Activated CD4-positive, alpha-beta T cell treated with anti-CD3 and anti-CD28 coated beads, Interleukin-2, Interleukin-6, amounts not matched to agents 100 ng/mL and 50 ng/mL, durations not matched to agents 16 hours and 8 hours (primary cell): ENCODE measurements at places on chromosomes 11 and 22.

DNA sequence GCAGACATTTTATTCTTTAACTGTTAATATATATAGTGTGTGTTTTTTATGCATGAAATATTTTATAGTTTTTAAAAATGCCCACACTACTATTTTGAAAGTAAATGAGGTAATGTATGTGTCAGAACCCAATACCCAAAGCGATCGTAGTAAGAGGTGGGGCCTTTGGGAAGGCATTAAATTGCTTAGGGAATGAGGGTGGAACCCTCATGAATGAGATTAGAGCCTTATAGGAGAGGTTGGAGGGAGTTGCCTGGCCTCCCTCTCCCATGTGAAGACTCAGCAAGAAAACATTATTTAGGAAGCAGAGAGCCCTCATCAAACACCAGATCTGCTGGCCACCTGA is 11.1 kb downstream of the KLHL35 start:
- no peak for DNase-seq

DNA sequence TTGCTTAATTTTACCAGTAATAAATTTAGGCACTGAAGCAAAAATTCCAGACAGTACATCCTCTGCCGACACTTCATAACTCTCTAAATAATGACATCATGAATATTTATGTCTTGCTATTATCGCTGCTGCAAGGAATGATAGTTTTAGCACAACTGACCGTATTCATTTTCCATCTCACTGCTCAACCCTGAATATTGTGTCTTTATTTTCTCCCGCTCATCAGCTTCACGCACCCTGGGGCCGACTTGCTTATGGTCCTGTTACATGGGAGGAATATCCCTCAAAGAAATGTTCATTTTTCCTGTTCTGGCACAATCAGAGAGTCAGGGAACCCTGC is 33.3 kb downstream of the SLN start:
- no peak for DNase-seq

DNA sequence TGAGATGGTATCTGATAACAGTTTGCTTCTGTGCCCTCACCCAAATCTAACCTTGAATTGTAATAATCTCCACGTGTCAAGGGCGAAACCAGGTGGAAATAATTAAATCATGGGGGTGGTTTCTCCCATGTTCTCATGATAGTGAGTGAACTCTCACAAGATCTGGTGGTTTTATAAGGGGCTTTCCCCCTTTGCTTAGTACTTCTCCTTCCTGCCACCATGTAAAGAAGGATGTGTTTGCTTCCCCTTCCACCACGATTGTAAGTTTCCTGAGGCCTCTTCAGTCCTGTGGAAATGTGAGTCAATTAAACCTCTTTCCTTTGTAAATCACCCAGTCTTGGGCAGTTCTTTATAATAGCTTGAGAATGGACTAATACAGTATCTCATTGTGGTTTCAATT is 8.5 kb upstream of the OVCH2 start:
- DNase-seq: no peak

GRCh38 chr11:130634961-130635473 is 186.6 kb downstream of the ADAMTS15 start:
- DNase-seq: peak; percentile 74

DNA sequence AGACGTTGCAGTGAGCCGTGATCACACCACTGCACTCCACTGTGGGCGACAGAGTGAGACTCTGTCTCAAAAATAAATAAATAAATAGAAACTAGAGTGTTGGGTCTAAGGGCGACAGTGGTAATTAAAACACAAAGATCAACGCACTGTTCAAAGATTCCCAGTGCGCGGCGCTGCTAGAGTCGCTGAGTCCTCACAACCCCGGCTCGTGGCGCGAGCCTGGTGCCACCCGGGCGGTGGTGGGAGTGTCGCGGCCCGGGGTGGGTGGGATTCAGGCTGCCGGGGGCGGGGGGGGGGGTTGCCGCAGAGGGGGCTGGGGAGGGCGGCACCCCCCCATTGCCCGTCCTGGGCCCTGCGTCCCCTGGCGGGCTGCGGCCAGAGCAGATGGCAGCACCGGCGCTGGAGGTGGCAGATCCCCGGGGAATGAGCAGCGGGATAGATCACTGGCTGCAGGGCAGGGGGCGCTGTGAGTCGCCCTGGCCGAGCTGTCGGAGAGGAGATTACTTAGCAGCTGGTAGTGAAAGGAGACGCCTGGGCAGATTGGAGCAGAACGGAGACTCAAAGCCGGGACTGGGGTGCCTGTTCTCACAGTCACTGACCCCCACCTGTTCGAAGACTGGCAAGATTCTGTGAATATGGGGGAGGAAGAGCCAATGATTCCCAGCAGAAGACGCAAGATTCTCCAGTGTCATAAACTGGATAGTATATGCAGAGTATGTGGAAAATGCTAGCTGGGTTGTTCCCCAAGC is 30.2 kb upstream of the APOBEC3A start:
- peak; percentile 63 for DNase-seq

- DNase-seq: no peak
These were observed 1.4 kb upstream of the CREB3L1 start for GRCh38 chr11:46275964-46276641.

DNA sequence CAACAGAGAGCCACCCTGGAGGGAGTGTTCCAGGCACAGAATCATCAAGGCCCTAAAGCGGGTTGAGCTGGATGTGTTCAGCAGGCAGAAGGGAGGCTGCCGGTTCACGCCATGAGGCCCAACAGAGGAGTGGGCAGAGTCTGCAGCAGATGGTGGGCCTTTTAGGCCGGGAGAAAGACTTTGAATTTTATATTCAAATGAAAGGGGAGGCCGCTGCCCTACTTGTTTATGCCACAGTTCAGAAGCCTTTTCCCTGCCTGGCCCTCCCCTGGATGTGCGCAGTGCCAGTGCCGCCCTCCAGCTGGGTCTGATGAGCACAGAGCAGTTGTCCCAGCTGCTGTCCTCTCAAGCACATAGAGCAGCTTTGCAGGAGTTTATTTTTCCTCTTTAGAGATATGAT is 46.9 kb upstream of the TTC12 start:
- DNase-seq: no peak

DNA sequence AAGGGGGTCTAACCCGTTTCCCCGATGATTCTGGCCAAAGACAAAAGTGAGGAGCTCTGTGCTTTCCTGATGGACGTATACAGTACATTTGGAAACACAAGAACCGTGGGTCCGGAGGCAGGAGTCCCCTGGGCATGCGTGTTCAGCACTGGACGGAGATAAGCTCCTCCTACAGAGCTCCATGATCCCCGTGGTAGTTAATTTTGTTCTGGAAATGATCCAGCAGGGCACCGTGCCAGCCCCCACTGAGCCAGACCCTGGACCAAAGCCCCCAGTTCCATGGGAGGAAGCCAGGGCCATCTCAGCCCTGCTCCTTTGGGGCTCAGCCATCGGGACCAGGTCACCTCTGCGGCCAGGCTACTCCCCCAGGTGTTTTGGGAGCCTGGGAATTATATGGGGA is 83.3 kb downstream of the TRMU start:
- DNase-seq: no peak

GRCh38 chr22:30870451-30871345 is 97.9 kb downstream of the MORC2 start:
- DNase-seq: no peak

GRCh38 chr11:122724520-122724919 is 69.0 kb downstream of the UBASH3B start:
- DNase-seq: no peak

GRCh38 chr22:32771756-32772155 is 29.7 kb upstream of the TIMP3 start:
- no peak for DNase-seq

DNA sequence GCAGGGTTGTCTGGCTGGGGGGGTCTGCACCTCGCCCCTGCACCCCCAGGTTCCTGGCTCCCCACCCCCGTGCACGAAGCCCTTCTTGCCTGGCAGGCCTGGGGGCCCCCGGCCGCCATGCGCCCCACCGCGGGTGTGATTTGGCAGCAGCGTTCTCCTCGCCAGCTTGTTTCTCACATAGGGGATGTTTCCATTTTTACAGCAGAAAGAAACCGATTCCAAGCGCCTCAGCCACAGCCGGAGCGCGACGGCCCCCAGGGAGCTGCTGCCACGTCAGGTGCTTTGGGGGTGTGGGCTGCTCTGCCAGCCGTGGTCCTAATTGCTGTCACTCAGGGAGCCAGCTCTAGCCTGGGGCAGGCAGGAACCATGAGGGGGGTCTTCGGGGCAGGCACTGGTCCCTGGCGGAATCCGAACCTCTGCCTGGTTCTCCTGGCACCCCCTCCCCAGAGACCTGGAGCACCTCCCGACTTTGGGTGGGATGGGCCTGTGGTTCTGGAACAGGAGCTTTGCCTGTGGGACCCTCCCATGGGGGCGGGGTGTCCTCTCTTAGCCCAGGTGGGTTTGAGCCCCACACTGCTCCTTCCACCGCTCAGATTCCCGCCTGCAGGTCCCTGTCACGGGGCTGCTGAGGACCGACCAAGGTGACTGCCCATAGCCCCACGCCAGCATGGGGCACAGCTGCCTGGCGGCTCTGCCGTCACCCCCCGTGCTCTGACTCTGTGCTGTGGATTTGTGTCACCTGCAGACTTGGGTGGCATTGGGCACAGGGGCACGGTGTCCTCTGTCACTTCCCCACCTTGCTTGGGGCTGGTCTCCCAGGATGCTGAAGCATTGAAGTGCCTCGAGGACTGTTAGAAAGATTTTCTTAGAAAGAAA is 54.0 kb downstream of the RTN4R start:
- no peak for DNase-seq

- no peak for DNase-seq
These were observed 10.6 kb downstream of the LTBP3 start for GRCh38 chr11:65547446-65548125.

DNA sequence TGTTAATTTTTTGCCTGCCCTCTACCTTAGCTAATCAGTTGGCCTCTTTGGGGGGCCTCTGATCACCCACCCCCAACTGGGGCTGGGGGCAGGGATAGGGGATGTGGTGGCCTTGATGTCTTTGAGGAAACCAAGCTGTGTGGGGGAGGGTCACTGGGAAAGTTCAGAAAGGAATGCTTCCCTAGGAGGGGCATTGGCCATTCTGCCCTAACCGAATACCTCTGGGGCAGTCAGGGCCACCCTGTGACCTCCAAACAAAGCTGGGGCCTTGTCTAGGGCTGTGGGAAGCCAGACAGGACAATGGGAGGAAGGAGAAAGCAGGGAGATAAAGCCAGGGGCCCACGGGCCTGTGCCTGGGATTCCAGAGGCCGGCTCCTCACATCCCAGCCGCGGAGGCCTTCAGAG is 97.5 kb downstream of the TSPAN18 start:
- no peak for DNase-seq

DNA sequence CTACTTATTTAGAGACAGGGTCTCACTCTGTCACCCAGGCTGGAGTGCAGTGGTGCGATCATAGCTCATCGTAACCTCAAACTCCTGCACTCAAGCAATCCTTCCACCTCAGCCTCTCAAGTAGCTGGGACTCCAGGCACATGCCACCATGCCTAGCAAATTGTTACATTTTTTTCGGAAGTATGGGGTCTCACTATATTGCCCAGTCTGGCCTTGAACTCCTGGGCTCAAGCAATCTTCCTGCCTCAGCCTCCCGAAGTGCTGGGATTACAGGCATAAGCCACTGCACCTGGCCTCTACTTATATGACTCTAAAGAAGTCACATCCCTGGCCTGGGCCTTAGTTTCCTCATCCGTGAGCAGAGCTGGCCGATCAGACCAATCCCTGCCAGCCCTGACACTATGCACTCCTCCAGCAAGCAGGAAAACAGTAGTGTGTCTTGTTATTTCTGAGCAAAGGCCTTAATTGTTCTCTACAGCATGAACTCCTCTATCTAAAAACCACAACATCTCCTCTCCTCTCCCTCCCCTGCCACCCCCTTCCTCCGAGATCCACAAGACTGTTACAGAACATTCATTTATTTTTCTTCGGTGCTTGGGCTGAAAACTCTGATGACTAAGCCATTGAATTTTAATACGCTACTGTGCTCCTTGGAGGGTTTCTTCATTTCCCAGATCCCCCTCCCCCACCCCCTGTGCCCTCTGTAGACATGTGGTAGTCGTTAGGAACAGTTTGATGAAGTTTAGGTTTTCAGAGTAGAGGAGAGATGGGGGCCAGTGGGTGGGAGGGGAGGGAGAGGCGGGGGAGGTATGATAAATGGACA is 91.5 kb downstream of the ABTB2 start:
- no peak for DNase-seq

- DNase-seq: no peak
These were observed 12.7 kb upstream of the FOLR1 start for GRCh38 chr11:72179049-72179803.

DNA sequence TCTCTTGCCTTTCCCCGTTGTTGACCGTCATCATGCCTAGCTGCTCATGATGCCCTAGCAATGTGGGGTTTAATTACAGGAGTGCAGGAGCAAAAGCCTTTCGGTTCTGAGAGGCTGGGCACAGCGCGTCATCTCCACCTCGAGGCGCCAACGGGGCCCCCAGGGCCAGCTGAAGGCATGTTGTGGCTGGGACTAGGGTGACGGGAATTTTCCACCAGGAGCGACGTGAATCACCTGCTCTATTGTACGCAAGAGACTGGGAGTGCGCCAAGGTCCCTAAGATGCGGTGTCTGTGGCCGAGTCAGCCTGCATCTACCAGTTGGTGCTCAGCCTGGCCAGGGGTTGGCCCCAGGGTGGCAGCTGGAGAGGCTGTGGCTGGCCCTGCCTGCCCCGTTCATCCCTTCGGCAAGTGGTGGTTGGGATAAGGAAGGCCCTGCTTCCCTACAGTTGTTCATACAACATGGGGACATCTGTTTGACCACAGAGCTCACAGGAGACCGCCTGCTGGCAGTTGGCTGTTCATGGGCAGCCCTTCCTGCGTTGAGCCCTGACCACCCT is 1175.6 kb downstream of the BRD1 start:
- DNase-seq: no peak

DNA sequence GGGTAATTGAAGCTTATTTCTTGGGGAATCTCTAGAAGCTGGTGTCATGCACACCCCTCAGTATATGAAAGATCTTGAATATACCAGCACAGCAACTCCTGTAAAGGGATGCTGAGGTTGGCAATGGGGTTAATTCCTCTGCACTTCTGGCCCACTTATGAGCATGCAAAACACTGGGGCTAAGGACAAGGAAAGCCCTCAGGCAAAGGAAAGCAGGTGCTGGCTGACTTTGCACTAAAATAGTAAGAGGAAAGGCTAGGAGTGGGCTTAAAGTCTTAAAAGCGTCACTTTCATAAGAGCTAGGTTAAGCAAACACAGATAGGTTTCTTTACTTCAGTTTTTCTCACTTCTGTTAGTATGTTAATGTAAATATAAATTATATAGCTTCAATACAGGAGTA is 572.6 kb upstream of the LUZP2 start:
- no peak for DNase-seq

GRCh38 chr11:66725647-66726046 is 3.4 kb downstream of the SPTBN2 start:
- no peak for DNase-seq

GRCh38 chr11:83124636-83125424 is 32.1 kb upstream of the PCF11 start:
- DNase-seq: no peak

- DNase-seq: no peak
These were observed 61.8 kb downstream of the FBLN1 start for GRCh38 chr22:45564349-45565030.

DNA sequence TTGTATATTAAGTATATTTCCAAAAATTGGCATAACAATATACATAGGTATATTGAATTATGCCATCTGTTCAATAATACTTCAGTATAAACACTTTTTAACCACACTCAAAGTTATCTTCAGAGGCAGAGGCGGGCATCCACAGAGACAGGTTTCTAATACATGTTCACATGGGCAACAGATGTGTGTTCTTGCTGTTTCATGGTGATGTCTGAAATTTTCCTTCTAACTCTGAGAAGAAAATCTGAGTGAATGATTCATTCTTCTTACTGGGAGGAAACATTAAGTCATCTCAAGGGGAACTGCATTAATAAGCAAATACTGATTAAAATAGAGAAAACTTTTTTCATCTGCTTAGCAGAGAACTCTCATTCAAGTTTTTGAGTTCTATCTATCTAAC is 1074.5 kb downstream of the LRRC4C start:
- DNase-seq: no peak

GRCh38 chr22:42418811-42419242 is 13.4 kb downstream of the NFAM1 start:
- DNase-seq: no peak
